NK-92 treated with Interleukin-12 subunit alpha and Interleukin-12 subunit beta, amount 100 ng/mL, for 24 hours (cell line): ENCODE measurements at places on chromosomes 1 and 21.

- DNase-seq, result no peak
Observed at GRCh38 chr1:211910913-211911485, 80.4 kb upstream of the LPGAT1 start.

DNA sequence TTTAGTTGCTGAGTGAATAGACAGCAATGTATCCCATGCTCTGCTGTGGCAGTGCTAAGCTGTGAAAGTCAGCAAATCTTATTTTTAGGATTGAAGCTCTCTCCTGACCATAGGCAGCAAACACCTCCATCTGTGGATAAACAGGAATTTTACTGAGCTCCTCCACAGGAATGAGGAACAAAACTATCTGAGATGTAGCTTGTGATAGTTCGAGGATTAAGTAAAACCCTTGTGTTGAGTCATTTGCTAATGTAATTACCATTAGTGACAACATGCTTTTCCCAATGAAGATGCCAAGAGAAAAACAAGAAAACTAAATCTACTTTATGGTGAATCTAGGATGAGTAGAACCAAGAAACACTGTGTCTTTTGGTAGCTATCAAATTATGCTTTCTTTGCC lies 122.7 kb downstream of the CLEC20A start:
- DNase-seq, result no peak

DNA sequence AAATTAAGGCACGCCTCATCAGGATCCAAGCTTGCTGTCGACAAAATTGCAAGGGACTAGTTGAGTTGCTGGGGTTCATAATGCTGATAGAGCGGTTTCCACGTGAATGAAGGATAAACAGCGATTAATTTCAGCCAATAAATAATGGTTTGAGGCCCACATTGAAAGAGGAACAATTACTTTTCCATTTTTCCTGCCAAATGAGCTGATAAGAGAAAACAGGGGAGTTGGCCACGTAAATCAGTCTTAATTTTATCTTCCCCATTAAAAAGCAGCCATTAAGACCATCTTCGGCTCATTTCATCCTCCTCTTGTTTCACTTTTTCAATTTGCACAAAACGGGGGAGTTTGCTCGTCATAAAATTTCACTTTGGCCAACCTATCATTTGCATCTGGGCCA lies 235.5 kb upstream of the RRP15 start:
- no peak for DNase-seq

GRCh38 chr21:38688068-38688467 lies 117.7 kb upstream of the ETS2 start:
- DNase-seq, result no peak

GRCh38 chr1:228935855-228936727 lies 200.8 kb downstream of the RHOU start:
- DNase-seq, result no peak
